ENCODE measurements at places on chromosomes 3 and 15.

DNA sequence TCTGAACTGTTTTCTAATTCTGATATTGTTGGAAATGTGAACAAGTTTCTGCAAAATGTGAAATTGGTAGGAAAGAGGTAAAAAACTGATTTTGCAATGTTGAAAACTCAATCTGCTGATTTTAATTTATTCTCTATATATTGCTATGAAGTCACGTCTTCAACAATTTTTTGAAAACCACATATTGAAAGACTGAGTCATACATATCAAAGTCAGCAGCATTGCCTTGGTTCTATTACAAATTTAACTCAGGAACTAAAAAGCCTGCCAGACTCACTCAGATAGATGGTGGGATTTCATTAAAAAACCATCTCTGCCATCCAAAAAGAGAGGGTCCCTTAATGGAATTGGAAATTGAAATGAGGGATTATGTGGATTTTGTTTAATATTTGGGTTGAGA lies 351.4 kb downstream of the CNTN3 start:
- no peak for DNase-seq

DNA sequence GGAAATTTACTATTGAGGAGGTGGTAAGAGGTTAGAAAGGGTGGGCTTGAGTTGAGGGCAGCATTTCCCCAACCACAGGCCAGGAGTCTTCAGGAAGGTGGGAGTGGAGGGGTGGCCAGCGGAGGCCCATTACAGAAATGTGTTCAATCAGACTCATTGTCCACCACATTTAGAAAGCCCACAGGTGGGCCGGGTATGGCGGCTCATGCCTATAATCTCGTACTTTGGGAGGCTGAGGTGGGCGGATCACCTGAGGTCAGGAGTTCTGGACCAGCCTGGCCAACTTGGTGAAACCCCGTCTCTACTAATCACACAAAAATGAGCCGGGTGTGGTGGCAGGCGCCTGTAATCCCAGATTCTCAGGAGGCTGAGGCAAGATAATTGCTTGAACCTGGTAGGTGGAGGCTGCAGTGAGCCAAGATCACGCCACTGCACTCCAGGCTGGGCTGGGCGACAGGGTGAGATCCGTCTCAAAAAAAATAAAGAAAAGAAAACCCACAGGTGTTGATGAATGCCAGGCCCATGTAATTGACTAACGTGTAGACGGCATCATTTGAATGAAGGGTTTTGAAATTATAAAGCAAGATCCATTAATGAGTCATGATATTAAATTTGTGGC lies 12.2 kb upstream of the SYNM start:
- DNase-seq, result no peak

- DNase-seq, result no peak
These were observed 496.6 kb upstream of the NAALADL2 start for GRCh38 chr3:174362556-174362955.

- DNase-seq, result no peak
These were observed 65.4 kb downstream of the CHDH start for GRCh38 chr3:53780806-53781205.

Data from NCI-H345 (cell line).